A172 (cell line): ENCODE measurements at places on chromosomes 5 and 9. TPM values are rescaled to one million over a fixed set of nuclear protein-coding genes. Genes with fewer than 3 reads are reported as not detected.

Gene CER1
- total RNA-seq, result not detected in 2 replicates

Gene LRRC70
- 0.36 and 1.4 TPM in 2 replicates for total RNA-seq

GRCh38 chr5:136169218-136169617 is 23.7 kb downstream of the SMIM32 start:
- no peak for DNase-seq

- DNase-seq, result no peak
Observed at GRCh38 chr9:1474671-1475070, 424.5 kb downstream of the DMRT2 start.

GRCh38 chr9:2798423-2798822 is 45.5 kb downstream of the PUM3 start:
- DNase-seq, result no peak

Gene DDX4
- total RNA-seq, result not detected in 2 replicates

GRCh38 chr5:168931638-168932345 is 352.6 kb upstream of the PANK3 start:
- DNase-seq, result no peak

Gene DNM1
- 16.7 and 20.6 TPM in 2 replicates for total RNA-seq

DNA sequence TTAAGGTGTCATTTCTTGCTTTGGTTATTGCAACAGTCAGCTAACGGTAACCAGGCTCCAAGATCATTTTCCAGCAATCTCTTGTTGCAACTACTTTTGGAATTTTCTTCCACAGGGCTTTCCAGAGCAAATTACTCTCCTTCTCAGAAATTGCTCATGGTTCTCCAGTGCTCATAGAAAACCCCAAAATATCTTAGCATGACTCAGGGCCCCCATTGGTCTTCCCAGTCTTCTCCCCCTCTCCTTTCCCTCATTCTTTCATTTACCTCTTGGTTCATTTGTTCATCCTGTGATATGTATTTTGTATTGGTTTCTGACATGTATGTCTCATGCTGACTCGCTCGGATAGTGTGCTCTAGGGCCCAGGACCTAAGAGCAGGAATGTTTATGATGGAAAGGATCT is 35.6 kb downstream of the WWC1 start:
- DNase-seq, result no peak

GRCh38 chr5:168059131-168059530 is 232.3 kb upstream of the WWC1 start:
- no peak for DNase-seq

DNA sequence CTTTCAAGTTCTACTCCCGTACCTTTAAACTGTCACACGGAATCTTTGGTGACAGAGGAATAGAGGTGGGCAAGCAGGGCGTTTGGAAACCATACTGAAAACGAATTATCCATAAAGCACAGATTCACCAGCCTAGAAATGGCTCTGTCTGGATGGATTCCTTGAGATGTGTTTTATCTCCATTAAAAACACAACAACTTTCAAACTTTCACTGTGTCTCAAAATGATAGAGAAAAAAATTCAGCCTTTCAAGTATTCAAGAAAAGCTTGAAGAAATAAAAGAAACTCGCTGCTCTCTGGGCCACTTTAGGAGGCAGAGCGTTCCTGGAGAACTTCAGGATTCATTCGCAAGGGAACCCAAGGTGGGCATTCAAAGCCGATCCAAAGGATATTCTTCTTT is 589 bp upstream of the THBS4 start:
- no peak for DNase-seq

Gene ZBTB6
- total RNA-seq, result 12.8 and 14.7 TPM in 2 replicates

GRCh38 chr5:122180146-122180712 is 50.9 kb downstream of the ZNF474 start:
- no peak for DNase-seq

DNA sequence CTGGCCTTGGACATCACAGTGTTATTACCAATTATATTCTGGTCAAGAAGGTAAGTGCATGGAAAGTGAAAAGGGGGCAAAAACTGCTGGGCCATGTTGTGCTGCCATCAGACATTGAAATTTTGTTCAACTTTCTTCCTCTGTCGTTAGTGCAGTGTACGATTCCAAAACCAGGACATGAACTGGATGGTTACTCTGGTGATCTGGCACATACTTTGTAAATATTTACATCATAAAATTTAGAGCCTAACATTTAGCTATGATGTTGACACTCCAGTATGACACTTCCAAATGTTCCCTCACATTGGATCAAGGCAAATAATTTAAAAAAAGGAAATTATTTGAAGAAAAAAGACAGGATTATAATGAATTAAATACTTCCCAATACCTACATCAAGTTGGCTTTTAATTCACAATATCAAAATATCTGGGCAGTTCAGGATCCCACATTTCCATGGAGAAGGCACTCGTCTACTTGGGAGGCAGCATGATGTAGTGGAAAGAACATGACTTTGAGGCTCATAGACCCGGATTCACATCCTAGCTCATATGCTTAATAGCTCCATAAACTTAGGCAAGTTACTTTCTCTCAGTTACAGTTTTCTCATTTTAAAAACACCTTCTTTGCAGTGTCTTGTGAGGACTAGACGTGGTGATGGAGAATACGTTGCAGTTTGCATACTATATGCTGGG is 342.5 kb upstream of the MPDZ start:
- no peak for DNase-seq

DNA sequence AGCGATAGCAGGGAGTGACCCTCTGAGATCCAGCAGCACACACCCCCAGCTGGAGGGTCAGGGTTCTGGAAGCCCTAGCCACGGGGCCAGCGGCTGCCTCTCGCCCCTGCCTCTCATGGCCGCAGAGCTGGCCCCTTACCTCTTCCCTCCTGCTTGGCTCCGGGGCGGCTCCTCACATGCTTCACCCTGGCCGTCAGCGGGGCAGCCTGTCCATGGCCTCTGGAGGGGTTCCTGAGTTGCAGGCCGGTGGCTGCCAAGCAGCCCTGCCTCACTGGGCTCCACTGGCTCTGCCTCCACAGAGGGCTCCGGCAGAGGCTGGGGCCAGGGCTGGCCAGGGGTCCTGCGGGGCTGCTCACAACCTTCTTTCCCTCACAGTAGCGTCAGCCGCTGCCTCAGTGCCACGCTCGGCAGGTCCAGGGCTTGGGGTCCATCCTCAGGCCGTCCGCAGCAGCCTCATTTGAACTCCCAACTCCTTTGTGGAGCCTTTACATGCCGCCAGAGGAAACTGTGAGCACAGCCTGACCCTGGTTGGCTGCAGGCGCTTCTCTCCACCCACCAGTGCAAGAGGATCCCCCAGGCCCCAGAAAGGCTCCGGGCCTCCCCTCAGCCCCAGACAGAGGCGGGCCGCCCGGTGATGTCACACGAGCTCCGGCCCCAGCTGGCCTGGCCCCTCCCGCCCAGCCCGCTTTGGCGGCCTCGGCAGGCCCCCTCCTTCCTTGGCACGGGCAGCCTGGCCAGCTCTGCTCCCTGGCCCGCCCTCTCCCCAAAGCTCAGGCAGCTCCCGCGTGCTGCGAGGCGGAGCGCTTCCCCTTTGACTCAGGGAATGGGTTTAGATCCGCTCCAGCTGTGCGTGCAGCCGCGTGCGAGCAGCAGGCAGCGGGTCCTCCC is at the start of gene ANGPTL2:
Gene ANGPTL2 (minus strand): TSS at position 460 of the 888 bp plus-strand sequence. CDS start 13,904 bp downstream, outside the sequence.
- peak; percentile 40 for DNase-seq

Gene ARHGEF39
- total RNA-seq, result 2.5 and 3.6 TPM in 2 replicates

- DNase-seq, result no peak
Observed at GRCh38 chr9:21465859-21466518, 16.1 kb downstream of the IFNE start.

Gene SPATA9
- total RNA-seq, result not detected in 2 replicates

Gene FABP6
- total RNA-seq, result 0.17 and 1.5 TPM in 2 replicates

Gene EIF4EBP3
- total RNA-seq, result not detected in 2 replicates

DNA sequence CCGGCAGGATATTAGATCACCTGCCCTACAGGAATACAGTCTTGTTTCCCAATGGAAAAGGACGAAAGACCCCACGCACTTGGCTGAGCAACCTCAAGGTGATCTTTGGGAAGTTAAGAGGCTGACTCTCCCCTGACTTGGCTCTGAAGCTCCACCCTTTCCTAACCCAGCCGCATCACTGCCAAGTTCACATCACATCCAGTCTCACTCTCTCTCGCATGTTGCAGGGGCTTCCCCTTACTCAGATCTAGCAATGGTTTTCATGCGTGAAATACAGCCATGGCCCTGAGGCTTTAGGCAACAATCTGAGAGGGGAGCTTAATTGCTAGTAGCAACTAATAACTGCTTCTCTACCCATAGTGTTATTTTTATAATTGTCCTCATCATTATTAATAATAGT is 211.6 kb downstream of the DOCK8 start:
- DNase-seq, result no peak

Gene PCDHB14
- total RNA-seq, result 17.6 and 18.2 TPM in 2 replicates

DNA sequence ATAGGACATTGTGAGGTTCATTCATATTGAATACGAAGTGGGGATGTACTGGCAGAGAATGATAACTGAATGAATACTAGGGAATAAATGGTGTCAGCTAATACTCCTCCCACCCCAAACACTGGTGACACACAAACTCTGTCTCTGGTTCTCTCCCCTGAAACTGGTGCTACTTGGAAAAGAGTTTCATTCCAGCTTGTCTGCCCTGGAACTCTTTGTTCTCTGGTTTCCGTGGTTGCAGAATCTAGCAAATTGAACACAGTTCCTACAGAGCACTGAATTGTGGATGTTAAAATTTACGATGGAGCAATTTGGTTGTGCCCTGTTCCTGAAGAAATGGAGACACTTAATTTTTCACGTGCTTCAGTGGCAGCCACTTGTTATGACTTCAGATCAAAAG is 181.7 kb downstream of the KCTD16 start:
- no peak for DNase-seq

GRCh38 chr5:172123269-172123692 is 64.7 kb downstream of the STK10 start:
- peak; percentile 94 for DNase-seq

Gene CARD6
- 8.5 and 10.3 TPM in 2 replicates for total RNA-seq

Gene PALM2AKAP2
- total RNA-seq, result 0.98 and 6.9 TPM in 2 replicates

Gene OR1J2
- total RNA-seq, result not detected in 2 replicates

DNA sequence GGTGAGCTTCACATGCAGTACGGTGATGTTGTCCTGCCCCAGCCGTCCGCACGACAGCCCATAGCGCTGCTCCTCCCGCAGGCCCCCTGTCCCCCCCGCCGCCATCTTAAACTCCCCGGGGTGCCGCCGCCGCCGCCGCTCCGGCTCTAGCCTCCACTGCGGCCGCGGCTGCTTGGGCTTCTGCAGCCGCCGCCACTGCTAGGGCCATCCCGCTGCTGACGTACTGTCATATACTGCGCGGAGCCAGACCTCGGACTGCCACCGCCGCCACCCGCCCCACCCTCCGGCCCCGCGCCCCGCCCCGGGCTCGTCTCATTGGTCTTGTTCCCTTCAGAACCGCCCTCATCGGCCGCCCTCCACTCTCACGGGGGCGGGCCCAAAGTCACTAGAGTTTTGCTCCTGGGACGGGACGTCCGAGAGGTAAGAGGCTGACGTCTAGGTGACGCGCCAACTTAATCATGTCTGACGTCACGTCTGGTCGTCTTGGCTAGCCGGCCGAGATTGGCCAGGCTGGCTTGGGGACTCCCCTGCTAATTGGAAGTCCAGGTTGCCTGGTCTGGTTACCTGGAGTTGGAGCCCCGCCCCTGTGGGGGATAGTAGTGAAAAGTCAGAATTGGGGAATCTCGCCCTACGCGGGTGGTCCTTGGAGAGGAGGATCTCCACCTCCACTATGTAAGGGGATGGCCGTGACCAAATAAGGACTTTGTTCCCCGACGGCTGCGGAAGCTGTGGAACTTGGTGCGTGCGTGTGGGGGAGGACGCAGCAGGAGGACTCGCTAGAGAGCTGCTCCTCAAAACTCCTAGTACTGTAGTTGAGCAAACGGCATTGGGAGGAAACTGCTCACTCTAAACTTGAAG is at the start of gene ELL2:
Gene ELL2 (minus strand): TSS at position 235 of the 858 bp plus-strand sequence. CDS start 130 bp downstream, at position 105.
- DNase-seq, result peak; percentile 98

- DNase-seq, result no peak
Observed at GRCh38 chr5:132561601-132562000, 4.8 kb downstream of the RAD50 start.

Gene FGFR4
- total RNA-seq, result 9.1 and 10.7 TPM in 2 replicates

Gene EGFL7
- 110 and 127 TPM in 2 replicates for total RNA-seq

- no peak for DNase-seq
Observed at GRCh38 chr9:122332083-122332482, 38.7 kb upstream of the PTGS1 start.

Gene FAXDC2
- total RNA-seq, result 1.8 and 3.5 TPM in 2 replicates

Gene C5orf58
- not detected in 2 replicates for total RNA-seq

DNA sequence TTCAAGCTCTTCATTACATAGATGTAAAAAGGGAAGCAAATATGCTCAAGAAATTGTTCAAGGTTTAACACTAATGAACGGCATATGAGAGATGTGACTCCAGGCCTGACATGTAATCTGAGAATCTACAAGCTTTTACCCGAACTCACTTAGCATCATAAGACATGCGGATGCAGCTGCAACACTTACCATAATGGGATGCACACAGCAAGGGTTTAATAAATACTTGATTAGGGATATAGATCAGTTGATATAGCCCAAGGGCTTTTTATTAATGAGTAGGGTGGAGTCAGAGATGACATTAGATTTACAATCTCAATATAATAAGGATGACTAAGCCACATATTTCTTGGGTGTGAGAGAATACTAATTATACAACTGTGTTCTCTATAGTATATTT is 2215.5 kb downstream of the MAT2B start:
- no peak for DNase-seq

DNA sequence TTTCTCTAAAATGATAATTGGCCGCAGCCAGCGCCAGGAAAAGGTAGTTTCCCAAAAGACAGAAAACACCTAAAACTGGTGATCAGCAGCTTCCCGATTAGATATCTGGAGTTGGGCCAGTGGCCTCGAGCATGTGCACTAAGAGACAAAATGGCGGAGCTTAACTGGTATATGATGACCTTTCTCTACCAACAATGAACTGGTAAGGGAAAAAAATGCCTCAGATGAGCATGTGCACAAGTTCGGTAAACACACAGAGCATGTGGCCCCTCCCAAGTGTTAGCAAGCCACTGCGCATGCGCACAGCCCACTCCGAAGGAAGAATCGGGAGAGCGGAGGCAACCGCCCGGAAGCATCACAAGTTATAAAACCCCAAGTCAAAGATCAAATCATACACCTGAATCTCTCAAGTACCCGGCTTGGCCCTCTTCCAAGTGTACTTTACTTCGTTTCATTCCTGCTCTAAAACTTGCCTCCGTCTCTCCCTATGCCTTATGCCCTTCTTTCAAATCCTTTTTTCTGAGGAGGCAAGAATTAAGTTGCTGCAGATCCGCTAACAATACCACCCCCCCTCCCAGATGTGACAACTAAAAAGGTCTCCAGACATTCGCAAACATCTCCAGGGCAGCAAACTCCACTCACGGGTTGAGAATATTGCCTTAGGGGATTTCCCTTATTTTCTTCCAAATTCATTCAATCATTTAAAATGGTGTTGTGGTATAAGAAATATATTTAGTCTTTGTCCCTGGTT is 15.0 kb upstream of the PTBP3 start:
- DNase-seq, result peak; percentile 77

DNA sequence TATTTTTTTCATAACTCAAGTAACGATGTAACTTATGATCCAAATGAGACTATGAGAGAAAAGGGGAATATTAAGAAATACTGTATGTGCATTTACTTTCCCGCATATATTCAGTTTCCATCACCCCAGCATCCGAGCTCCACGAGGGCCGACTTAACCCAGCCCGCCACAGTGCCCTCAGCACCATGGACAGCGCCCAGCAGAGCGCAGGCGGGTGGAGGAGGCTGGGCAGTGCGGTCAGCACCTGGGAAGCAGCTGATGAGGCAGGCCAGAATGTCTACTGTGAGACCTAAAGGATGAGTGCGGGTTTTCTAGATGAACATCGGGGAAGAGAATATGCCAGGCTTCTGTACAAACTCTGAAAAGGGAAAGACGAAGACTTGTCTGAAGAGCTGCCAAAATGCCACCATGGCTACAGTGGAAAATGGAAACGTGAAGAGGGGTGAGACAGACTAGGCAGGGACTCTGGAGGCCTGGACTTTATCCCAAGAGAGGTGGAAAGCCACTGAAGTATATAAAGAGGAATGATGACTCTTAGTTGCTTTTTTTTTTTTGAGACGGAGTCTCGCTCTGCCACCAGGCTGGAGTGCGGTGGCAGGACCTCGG is 34.5 kb upstream of the MED27 start:
- peak; percentile 69 for DNase-seq
